Epithelial cell of prostate (primary cell): ENCODE measurements at places on chromosomes 5 and 9.

DNA sequence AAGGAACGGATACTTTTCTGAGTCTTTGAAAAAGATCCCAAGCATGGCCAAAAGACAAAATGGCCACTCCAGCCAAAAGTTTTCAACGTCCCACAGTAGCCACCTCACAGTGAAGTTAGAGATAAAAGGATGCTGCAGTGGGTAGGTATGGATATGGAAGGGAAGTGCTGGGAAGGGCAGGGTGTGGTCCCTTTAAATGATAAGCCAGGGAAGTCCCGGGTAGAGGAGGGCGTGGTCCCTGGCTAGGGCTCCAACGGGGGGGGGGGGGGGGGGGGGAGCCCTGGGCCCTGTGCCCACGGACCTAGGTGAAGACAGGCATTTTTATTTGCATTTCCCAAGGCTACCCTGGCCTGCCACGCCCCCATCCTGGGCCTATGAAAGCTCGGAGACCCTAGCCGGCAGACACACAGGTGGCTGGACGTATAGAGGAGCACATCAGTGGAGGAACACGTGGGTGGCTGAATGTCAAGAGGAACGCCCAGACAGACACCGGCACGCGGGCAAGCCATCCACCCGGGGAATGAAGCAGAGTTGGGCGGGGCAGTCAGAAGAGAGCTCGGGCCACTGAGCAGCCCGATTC is 306.7 kb downstream of the NFIB start:
- no peak for DNase-seq

DNA sequence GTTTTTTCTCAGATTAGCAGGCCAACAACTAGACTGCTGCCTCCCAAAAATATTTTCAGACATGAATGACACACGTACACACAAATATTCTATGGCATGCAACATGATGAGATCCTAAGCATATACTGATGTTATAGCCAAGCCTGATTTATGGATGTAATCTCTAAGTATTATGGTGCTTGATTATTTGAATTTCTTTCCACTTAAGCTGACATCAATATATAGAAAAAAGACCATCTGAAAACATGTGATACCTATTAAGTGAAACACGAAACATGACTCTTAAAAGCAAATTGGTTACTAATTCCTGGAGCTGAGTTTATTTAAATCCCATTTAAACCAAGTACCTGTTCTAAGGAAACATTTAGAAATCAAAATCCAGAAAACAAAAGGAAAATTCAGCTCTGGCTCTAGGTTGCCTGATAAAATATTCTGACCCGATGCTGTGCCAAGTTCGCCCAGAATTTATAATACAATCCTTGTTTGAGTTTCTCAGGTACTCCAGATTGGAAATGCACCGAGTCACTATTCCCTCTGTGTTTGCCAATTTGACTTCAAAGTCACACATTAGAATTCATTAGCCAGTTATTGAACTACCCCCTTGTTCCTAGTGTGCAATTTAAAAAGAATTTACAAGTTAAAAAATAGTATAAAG is 548.6 kb downstream of the CSNK1G3 start:
- DNase-seq: no peak

DNA sequence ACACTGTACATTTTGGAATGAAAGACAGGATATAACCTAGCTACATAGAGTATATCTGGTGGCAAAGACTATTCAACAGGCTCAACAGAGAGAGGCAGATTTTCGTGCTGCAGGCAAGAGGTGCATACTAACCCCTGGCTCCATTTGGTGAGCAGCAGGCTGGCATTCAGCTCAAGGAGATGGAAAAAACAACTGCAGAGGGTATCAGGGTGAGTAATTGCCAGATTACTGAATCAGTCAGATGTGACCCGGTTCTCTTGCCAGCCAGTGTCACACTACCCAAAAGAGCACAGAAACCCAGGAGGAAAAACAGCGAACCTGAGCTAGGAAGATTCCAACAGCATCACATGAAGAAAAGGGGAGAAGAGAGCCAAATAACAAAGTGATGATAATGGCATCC is 130.4 kb upstream of the PRLR start:
- DNase-seq: no peak

- no peak for DNase-seq
Measured at GRCh38 chr9:38683336-38683735, 36.6 kb downstream of the FAM240B start.

DNA sequence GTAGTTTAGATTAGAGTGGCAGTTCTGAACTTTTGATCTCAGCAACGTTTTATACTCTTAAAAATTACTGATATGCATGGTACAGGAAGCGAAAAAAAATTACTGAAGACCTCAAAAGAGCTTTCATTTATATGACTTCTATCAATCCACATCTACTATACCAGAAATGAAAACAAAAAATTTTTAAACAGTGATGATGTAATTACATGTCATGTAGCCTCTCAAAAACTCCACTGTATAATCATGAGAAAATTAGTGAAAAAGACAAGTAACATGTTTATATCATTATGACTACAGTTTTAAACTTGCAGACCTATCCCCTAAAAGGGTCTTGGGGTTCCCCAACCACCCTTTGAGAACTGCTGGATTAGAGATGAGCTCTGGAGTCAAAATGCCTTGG is 9.3 kb downstream of the DNAJC18 start:
- DNase-seq: no peak

- DNase-seq: no peak
Measured at GRCh38 chr5:121962347-121962670, 534 bp downstream of the SRFBP1 start.

GRCh38 chr5:42858687-42859086 is 47.0 kb upstream of the SELENOP start:
- no peak for DNase-seq

DNA sequence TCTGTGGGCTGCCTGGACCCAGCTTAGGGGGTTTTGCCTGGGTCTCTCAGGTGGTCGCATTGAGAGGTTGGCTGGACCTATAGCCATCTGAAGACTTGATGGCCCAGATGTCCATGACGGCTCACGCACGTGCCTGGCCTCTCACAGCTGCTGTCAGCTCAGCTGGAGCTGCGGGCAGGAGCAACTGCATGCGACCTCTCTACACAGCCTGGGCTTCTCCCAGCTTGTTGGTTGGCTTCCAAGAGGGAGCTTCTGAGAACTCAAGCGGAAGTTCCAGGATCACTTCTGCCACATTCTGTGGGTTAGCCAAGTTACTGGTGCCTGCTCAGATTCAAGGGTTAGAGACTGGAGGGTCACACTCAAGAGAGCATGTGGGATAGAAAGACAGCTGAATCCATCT is 99.2 kb downstream of the DAPK1 start:
- DNase-seq: no peak

- DNase-seq: no peak
Measured at GRCh38 chr9:105054491-105054890, 126.5 kb upstream of the ABCA1 start.

DNA sequence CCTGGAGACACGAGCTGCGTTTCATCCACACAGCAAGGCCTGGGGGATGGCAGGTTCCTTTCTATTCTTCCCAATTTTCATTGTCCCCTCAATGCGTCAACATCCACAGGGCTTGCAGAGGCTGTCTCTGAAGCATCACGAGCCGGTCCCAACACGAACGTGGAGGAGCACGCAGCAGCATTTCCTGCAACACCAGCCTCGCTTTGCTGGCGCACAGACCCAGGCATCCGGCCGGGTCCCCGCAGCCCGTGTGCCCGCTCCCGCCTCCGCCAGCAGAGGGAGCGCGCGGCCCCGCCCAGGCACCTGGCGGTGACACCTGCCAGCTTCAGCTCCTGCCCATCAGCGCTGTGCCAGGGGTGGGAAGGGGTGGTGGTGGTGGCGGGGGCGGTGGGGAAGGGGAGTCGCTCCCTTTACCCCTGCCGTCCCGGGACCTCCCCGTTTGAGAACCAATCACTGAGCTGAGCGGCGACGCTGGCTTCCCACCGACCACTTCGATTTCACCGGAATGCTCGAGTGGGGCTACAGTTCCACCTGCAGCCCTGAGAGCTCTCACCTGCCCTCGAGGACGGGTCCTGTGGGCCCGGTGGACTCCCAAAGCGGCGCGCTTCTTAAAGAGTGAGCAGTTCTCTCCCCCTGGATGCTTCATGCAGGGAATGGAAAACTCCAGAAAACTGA is 464.5 kb downstream of the ICE1 start:
- DNase-seq: no peak

DNA sequence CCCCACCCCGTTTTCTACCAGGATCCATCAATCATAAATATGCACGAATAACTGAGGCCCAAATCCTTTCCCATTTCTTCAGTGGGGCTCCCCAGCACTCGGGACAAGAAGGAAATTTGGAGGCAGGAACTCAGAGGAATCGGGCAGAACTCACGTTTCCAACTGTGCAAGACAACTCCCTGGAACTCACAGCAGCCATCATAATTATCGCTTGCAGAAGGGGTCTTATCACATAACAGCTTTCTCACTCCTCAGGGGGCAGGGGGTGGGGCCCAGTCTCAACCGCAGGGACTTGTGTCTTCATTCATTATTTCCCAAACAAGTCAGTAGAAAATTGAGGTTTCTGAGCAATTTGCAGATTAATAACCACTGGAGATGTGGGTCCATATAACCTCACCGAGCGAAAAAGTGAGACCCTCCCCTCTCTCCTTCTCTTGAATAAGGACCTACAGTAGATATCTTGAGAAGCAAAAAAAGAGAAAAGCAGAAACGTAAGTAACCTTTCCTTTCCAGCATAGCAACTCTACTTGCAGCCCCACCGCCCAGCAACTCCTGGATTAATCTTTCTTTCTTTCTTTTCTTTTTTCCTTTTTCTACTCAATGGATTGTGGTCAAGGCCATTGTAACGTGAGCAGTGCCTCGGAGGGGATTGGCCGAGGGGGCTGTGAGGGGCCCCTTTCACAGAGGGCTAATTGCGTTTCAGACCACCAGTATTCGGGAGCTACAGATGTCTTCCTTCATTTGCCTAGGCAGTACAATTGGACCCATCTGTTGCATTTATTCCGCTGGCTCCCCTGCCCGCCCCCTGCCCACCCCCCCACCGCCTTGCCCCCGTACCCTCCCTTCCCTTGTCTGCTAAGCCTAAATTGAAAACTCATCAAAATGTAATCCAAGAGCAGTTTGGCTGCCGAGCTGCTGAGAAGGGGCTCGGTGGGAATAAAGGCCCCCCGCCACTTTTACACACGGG is 24.7 kb upstream of the TIFAB start:
- no peak for DNase-seq

- no peak for DNase-seq
Measured at GRCh38 chr5:24472518-24472917, 172.3 kb downstream of the CDH10 start.

GRCh38 chr5:68928617-68929302 is 165.1 kb upstream of the SLC30A5 start:
- DNase-seq: no peak

DNA sequence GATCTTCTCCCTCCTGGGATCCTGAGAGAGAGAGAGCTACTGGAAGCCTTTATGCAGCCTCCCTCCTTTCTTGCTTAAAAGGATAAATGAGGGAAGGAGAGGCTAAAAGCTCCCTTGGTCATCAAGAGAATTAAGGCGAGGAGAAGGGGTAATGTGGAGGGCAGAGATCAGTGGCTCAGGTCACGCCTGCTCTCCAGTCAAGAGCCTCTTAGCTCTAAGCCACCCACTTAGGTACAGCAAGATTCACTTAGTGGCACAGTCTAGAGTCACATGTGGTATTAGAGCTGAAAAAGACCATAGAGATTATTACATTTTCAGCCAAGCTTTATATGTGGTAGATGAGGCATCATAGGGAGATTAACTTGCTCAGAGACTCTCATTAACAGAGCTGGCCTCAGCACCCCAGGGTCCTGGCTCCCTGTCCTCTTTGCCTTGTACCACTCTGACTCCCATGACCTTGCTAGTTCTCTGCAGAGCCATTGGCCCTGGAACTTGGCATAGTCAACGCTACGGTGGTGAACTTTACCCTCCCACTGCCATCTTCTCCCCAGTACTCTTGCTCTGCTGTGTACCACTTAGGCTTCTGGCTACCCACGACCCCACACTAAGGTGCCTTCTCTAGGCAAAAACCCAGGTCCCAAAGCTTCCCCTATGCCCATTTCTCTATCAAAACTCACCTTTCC is 37.6 kb downstream of the MFAP3 start:
- no peak for DNase-seq

GRCh38 chr9:107208121-107208520 is 75.0 kb upstream of the RAD23B start:
- DNase-seq: no peak

DNA sequence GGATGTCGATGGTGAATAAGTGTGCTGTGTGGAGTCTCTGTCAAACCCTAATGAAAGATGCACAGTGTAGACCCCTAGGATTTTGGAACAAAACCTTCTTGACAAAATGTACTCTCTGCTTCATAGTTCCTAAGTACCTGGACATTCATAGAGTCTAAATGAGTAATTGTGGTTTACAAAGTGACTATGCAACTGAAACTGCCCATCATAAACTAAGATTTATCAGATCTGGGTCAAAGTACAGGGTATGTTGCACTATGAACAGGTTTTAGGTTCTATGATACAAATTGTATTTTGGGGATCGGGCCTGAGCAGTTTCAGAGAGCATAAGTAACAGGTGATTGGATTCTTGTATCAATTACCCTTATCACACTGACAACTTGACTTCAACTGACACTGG is 79.4 kb downstream of the LURAP1L start:
- DNase-seq: no peak

- DNase-seq: no peak
Measured at GRCh38 chr5:24045046-24045445, 537.6 kb downstream of the PRDM9 start.

DNA sequence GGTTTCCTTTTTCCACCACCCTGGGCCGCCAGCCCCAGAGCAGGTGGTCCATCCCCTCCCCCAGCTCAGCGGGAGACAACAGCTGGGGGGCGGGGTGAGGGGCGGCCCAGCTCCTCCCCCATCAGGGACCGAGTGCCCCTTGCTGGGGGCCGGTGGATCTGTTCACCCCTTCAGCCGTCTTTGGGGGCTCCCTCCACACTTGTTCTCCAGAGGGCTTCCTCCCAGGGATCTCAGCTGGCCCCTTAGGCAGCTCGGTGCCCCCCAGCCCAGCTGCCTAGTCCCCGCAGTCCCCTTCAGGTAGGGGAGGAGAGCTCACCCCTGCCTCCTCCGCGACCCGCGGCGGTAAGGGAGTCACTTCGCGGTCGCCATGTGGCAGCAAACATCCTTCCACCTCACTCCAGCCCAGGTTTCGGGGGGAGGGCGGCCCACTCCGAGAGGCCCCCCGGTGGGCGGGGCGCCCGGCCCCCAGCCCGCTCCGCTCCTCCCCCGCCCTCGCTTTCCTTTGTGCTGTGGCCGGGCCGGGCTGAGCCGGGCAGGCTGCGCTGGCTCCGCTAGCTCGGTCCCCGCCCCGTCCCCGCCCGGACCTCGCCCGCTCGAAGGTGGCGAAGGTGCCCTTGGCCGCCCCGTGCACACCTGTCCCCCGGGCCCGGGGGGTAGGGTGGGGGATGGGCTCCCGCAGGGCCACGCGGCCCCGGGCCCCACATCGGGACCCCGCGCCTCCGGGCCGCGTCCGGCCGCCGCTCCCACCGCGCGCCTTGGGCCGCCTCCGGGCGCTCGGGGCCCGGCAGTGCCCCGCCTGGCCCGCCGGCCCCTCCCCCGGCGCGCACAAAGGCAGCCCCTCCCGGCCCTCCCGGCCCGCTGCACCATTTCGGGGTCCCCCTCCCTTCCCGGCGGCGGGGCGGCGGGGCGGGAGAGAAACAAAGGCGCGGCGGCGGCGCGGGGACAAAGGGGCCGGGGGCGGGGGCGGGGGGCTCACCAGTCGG is 683 bp downstream of the DBN1 start:
- DNase-seq: no peak
